KBM-7 (cell line): ENCODE measurements at places on chromosomes 2 and 18.
A peak's percentile ranks its signal among the peaks of the same experiment; 100 is the strongest.

DNA sequence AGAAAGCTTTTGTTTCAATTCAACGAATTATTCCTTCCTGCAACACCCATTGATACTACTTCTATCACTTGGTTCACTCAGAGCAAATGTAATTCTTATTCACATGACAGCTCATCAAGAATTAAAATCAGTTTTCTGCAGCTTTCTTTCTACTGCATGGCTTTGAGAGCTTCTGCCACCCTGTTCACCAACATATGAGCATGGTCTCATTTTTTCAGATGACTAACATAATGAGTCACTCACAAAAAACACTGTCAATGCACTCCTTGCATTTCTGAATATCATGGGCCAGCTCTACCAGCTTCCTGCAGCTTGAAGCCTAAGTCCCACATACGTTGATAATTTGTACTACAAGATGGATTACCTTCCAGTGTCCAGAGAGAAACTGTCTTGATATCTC lies 342.9 kb downstream of the LRATD1 start:
- no peak for DNase-seq

- DNase-seq: no peak
Measured at GRCh38 chr2:33704406-33704855, 105.3 kb upstream of the FAM98A start.

DNA sequence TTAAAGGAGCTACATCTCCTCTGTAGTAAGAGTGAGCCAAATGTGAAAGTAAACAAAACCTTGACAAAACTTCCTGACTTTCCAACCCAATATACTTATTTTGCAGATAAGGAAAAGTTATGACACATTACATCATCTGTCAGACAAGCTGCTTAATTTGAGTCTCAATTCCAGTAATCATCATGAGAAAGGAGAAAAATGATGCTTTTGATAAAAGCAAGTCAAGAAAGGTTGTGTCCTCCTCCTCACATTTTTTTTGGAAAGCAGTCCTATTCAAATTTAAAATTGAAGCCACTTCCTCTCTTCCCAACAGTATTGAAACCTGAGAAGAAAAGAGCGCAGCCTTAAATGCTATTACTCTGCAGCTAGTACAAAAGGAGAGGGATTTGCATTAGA lies 519.6 kb downstream of the LRP1B start:
- no peak for DNase-seq

- no peak for DNase-seq
Measured at GRCh38 chr18:48814490-48815178, 136.1 kb downstream of the SMAD7 start.

DNA sequence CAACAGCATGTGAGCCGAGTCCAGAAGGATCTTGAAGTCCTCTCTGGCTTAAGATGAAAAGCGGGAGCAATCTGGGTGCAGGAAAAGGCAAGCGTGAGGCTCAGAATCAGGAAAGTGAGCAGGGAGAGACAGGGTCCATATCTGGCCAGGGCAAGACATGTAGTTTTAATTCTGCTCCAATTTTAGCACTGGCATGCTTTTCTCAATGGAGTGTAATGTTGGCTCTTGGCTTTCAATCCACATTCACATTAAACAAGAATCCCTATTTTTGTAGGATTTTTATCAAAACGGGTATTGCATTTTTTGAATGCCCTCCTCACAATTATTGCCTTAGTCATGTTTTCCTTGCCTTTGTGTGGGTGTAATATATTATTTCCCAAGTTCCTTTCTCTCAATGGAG lies 6.0 kb downstream of the SPATA3 start:
- no peak for DNase-seq

- no peak for DNase-seq
Measured at GRCh38 chr2:161625314-161625919, 1.2 kb downstream of the SLC4A10 start.

GRCh38 chr18:75544496-75544895 lies 117.0 kb upstream of the SMIM21 start:
- no peak for DNase-seq

- DNase-seq: no peak
Measured at GRCh38 chr18:35974181-35974580, 1.7 kb downstream of the RMP24 start.

GRCh38 chr18:55185391-55185790 lies 226.1 kb upstream of the CCDC68 start:
- no peak for DNase-seq

GRCh38 chr2:86368161-86368824 lies 30.9 kb upstream of the REEP1 start:
- DNase-seq: peak; percentile 78

DNA sequence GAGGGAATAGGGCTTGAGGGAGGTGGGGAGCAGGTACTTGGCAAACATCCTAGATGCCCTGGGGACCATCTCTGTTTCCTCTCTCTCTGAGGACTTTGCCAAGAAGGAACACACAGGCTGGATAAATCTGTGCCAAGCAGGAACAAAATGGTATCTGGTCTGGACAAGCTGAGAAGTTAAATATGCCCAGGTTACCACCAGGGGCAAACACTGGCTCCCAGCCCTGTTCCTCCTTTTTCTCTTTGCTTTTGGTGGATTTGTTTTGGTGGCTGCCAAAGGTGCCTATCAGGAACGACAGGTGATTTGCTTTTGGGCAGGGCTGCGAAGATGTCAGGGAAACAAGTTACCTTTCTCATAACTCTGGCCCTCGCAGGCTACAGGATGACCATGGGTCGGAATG lies 227.5 kb upstream of the SMAD2 start:
- DNase-seq: no peak

DNA sequence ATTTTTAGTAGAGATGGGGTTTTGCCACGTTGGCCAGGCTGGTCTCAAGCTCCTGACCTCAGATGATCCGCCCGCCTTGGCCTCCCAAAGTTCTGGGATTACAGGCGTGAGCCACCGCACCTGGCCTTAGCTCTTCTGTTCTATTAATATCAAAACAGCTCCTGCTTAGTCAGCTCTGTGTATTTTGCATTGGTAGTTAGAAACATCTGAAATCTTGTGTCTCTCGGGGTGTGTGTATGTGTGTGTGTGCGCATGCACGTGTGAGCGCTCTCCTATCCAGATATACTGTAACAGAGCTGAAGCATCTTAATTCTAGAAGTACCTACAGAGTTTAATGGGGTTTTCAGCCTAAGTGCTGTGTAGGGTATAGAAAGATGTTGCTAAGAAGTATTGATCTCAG lies 33.7 kb downstream of the SETBP1 start:
- no peak for DNase-seq

- DNase-seq: peak; percentile 45
Measured at GRCh38 chr2:173286153-173286809, 68.4 kb upstream of the CDCA7 start.
